ENCODE measurements at places on chromosomes 1 and 21. TPM values are rescaled to one million over a fixed set of nuclear protein-coding genes. Genes with fewer than 3 reads are reported as not detected.

DNA sequence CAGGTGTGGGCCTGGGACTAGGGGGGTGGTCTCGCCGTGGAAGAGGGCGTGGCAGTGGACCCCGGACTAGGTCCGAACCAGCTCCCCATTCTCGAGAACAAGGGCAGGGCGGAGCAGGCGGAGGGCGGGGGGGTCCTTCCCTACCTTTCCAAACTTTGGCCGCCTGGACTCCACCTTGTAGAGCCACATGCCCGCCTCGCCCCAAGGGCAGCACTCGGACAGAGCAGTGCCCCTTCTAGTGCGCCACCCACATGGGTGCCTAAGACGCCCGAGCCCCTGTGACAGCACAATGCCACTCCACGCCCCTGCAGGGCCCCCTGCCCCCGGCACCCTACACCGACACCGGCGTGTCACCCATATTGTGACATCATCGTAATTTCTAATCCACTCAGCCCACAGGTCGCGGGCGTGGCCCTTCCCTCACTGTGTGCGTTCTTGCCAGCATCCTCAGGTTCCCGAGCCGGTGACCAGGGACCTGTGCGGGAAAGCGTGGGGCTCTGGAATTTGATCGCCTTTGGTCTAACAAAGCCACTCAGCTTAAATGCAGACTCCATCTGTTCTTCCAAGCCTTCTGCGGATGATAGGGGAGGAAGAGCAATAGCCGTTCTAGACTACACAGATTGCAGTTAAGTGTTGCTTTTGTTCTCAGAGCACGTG lies 553 bp upstream of the STMN1 start:
- DNase-seq, result no peak

DNA sequence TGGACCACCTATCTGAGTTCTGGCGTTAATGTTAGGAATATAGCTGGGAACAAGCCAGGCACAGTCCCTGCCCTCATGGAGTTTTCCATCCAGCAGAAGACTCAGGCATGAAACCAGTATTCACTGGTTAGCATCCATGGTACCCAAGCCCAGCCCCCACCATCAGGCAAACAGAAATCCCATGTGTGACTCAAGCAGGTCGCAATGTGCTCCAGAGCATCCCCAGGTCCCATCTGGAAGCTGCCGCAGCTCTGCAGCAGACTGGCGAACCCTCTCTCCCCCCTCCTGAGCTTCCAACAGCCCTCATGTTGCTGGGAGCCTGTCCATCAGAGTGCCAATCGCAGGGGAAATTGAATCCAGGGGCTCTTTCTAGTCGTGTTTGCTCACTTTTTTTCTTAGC lies 174.2 kb downstream of the RRAGC start:
- no peak for DNase-seq

GRCh38 chr1:118264343-118264742 lies 79.3 kb upstream of the SPAG17 start:
- no peak for DNase-seq

Gene SLFNL1
- 0.09 TPM for total RNA-seq

GRCh38 chr1:223363856-223364684 lies at the start of gene SUSD4:
Gene SUSD4 (minus strand): TSS chr1:223364176. CDS start chr1:223363425, 751 bp downstream.
- peak; percentile 84 for DNase-seq

DNA sequence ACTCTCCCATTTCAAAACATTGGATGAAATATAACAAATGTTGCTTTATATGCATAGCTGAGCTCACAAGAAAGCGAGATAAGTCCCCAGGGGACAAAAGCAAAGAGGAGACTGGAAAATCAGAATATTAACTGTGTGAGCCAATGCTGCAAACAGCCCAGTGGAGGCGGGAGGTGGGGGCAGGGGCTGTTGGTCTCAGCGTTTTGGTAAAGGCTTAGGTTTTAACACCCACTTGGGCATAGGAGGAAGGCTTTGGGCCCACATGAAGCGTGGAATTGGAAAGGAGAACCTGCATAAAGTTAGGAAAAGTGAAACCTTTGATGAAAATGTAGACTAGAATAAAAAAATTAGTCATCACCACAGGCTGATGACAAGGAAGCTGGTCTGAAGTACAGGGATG lies 30.2 kb upstream of the SMIM12 start:
- no peak for DNase-seq

DNA sequence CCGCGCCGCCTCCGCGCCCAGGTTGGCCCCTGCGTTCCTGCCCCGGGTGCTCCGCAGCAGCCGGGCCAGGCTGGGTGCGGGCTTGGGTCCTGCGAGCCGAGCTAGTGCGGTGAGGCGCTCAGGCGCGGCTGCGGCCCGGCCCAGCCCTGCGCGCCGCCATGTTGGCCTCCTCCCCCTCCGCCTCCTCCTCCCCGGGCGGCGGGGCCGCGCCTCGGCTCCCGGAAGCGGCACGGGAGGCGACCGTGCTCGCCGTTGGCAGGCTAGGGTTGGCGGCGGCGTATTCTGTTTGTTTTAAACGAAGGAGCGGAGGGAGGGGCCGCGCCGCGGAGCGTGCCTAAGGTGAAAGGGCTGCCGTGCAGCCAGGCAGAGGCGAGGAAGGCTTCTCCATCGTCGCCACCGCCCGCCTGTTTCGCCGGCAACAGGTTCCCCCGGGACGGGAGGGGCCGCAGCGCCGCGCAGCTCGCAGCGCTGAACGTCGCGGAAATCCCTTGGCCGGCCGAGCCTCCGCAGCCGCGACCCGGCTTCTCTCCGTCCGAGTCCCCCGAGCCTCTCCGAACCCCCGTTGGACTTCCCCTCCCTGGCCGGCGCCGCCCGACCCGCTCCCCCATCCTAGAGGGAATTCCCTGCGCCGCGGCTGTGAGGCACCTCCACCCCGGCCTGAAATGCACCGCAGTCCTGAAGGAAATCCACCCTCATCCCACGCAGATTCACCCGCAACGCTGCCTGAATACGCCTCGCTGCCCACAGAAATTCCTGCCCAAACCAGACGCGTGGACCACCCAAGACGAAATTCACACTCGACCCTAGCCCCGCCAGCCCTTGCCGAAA lies at the start of gene USP24:
TSS of gene USP24 (minus strand) at position 171 of the 828 bp plus-strand sequence. CDS start 251 bp downstream, outside the sequence.
- DNase-seq, result peak; percentile 85

GRCh38 chr1:232886271-232886670 lies 64.1 kb upstream of the NTPCR start:
- no peak for DNase-seq

DNA sequence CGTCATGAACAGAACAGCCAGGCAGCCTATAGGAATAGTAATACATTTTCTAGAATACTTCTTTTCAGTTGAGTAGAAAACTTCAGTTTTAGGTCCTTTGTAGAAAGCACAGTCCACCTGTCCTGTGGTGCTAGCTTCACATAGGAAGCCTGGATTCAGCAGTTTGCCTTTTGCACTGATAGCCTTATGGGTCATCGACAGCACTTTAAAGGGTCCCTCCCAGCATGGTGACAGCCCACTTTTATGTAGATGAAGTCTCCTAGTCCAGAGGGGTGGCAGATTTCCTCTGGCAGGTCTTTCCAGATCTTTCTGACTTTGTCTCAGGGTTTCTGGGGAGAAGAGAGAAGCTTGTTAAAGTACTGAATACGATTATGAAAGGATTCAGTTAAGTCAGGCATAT lies 161.4 kb upstream of the TNR start:
- no peak for DNase-seq

DNA sequence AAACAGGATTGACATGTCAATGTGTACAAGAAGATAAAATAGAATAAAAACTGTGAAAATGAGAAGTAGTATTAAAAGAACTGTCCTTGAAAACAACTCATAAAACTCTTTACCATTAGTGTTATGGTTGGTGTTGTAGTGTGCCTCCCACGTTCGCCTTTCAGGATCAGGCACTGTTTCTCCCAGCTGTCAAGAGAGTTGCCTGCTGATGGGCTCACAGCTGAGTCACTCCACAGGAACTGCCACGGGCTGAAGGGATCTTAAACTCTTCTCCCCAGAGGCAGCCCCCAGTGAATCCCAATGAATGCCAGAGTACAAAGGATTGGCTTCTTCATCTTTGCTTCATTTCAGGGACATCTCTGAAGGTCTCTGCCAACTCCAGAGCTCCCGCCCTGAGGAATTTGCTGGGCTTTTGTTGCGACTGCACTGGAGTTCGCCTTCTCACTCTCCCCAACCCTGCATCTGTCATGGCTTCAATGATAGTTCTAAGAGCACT lies 119.6 kb downstream of the ADGRL2 start:
- no peak for DNase-seq

DNA sequence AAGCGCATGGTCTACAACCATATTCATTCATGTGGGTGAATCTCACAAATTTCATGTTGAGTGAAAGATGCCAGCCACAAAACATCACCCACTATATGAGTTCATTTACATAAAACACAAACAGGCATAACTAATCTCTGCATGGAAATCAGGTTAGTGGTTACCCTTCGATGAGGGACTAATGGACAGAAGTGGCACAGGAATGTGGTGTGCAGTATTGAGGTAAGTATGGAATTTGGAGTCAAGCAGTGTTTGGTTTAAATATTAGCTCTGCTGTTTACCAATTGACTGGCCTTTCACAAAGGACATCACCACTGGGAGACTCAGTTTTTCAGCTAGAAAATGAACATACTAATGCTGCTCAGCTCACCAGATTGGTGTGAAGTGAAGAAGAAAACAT lies 24.2 kb downstream of the CCDC185 start:
- DNase-seq, result no peak

DNA sequence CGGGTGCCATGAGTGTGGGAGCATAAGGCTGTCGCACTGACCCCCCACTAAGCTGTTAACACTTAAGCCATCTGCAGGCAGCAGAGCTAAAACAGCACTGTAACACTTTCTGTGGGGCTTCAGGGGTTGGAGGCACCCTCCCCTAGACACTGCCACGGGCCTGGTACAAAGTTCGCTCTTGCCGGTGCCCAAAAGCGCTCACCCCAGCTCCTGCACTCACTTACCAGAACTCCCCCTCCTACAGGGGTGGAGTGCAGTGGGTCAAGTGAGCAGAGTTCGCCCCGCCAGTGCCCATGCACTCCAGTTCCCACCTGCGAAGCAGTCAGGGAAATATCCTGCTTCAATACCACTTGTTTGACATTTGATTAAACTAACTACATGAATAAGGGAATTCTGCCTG lies 46.3 kb upstream of the CFAP298 start:
- no peak for DNase-seq

GRCh38 chr21:33265664-33266049 lies 510 bp upstream of the IL10RB start:
- peak; percentile 70 for DNase-seq

Gene C1orf74
- total RNA-seq, result 4.5 TPM

Gene FMO1
- not detected for total RNA-seq

GRCh38 chr1:216640100-216640499 lies 83.1 kb downstream of the ESRRG start:
- DNase-seq, result no peak

GRCh38 chr1:21349693-21350092 lies 59.4 kb upstream of the ECE1 start:
- no peak for DNase-seq

Gene TSPAN1
- total RNA-seq, result 0.34 TPM

Gene FAM167B
- total RNA-seq, result 0.70 TPM
